ENCODE measurements at places on chromosomes 2 and 18.

DNA sequence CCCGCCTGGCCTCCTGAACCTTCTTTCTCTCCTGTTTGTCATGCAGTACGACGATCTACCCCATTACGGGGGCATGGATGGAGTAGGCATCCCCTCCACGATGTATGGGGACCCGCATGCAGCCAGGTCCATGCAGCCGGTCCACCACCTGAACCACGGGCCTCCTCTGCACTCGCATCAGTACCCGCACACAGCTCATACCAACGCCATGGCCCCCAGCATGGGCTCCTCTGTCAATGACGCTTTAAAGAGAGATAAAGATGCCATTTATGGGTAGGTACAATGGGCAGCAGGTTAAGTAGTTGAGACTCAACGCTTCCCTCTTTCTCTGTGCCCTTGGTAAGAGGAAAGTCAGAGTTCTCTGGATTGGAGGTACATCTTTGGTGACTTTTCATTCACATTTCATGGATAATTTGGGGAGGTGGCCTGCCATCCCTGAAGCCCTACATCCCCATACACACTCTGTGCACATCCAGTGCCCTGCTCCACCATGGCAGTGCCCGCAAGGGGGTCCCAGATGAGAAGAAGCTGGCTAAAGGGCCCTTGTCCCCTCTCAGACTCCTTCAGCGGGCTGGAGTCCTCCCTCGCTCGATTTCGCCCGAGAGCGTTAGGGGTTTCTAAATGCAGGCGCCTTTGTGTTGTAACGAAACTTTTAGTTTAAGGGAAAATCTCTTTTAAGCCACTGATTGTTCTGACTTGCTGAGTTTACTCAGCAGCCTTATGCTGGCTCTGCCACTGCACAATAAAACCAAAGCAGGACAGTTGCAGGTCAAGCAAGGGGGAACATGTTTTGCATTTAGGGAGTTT, 3.0 kb downstream of the MEIS1 start:
- no peak for DNase-seq

GRCh38 chr18:55013685-55014084, 54.4 kb upstream of the CCDC68 start:
- DNase-seq, result no peak

DNA sequence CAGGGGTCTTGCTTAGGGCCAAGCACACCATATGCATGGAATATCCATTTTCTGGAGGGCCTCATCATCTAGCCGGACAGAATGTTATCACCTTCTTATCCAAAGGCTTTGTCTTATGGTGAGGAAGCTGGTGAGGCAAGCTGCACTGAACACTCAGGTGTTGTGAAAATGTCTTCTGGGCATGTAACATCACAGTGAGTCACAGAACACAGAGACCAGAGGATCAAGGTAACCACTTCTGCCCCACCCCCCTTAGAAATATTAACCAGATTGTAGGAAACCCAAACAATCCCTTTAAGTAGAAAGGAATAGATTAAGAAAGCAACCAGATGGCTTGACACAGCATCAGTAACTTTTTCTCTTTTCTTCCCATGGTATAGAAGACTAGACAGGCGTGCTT, 51.1 kb downstream of the MYO5B start:
- DNase-seq, result no peak

GRCh38 chr2:144130551-144130950, 389.4 kb downstream of the ZEB2 start:
- DNase-seq, result no peak

- DNase-seq, result no peak
These were observed 658.6 kb upstream of the FANCL start for GRCh38 chr2:58899692-58900091.

- no peak for DNase-seq
These were observed 84.3 kb downstream of the NEB start for GRCh38 chr2:151649966-151650365.

- DNase-seq, result no peak
These were observed 9.7 kb downstream of the TMEM18 start for GRCh38 chr2:667332-667999.

GRCh38 chr2:213627835-213628460, 343.7 kb downstream of the SPAG16 start:
- DNase-seq, result no peak

DNA sequence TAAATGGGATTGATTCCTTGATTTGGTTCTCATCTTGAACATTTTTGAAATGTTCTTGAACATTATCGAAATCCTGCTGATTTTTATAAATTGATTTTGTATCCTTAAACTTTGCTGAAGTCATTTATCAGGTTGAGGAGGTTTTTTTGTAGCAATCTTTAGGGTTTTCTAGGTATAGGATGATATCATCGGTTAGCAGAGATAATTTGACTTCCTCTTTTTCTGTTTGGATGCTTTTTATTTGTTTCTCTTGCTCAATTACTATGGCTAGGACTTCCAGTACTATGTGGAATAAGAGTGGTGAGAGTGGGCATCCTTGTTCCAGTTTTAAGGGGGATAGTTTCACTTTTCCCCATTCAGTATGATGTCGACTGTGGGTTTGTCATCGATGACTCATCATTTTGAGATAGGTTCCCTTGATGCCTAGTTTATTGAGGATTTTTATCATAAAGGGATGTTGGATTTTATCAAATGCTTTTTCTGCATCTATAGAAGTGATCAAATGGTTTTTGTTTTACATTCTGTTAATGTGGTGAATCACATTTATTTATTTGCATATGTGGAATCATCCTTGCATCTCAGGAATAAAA, 201.5 kb upstream of the ZSWIM2 start:
- no peak for DNase-seq

GRCh38 chr2:98757904-98758421, 27.0 kb upstream of the MGAT4A start:
- no peak for DNase-seq

- DNase-seq, result no peak
These were observed 67.0 kb downstream of the EIF5B start for GRCh38 chr2:99404039-99404796.

DNA sequence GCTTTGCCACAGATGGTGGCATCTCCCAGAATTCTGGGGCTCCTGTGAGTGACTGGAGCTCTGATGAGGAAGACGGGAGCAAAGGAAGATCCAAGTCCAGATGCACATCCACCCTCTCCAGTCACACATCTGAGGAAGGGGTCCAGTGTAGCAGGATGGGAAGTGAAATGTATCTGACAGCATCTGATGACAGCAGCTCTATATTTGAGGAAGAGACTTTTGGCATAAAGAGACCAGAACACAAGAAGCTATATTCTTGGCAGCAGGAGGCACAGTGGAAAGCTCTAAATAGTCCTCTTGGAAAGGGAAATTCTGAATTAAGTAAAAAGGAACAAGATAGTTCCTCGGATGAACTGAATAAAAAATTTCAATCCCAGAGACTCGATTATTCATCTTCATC, 23.5 kb upstream of the C1GALT1C1L start:
- DNase-seq, result no peak

DNA sequence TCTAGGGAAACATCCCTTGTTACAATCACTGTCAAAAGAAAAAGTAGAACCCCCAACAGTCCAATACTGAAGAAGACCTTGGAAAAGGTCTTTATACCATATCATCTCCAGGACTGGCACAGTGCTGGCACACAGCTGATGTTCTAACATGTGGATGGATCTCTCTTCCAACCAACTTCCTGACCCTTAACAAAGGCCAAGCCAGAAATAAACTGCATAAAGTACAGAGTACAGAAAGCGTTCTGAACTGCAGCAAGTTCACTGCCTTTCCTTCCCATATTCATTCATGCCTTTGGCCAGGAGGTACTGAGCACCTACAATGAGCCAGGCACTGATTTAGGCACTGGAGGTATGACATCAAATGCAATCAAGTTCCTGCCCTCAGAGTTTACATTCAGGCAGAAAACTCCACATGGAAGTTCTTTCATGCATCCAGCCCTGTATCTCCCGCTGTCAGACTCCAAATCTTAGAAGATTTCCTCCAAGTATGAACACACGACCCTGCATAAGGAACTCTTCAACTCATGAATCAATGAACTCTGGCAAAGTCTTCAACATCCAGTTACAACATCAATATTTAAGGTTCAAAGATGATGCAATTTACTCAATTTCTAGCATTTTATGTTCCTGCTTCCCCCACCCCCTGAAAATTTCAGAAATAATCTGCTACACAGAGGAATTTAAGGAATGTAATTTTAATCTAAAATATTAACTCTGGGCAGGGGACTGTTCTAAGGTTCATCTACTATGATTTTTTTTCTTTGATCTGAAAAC, 33.8 kb downstream of the ACVR1 start:
- DNase-seq, result no peak

DNA sequence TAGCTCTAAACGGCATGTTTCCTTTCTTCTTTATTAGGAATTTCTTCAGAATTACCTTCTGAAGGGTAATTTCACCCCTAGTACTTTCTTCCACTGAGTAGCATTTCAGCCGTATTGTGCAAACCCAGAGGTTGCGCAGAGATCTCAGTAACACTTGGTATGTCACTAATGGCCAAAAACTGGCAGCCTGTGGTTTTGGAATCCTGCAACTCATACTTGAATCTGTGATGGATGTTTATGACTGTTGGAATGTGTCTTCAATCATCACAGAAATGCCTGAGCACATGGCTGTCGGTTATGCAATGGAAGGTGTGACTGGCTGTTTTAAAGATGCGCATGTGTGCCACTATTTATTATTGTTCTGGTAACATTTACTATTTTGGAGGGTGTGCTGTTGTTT, 100.0 kb downstream of the COLEC12 start:
- DNase-seq, result no peak

DNA sequence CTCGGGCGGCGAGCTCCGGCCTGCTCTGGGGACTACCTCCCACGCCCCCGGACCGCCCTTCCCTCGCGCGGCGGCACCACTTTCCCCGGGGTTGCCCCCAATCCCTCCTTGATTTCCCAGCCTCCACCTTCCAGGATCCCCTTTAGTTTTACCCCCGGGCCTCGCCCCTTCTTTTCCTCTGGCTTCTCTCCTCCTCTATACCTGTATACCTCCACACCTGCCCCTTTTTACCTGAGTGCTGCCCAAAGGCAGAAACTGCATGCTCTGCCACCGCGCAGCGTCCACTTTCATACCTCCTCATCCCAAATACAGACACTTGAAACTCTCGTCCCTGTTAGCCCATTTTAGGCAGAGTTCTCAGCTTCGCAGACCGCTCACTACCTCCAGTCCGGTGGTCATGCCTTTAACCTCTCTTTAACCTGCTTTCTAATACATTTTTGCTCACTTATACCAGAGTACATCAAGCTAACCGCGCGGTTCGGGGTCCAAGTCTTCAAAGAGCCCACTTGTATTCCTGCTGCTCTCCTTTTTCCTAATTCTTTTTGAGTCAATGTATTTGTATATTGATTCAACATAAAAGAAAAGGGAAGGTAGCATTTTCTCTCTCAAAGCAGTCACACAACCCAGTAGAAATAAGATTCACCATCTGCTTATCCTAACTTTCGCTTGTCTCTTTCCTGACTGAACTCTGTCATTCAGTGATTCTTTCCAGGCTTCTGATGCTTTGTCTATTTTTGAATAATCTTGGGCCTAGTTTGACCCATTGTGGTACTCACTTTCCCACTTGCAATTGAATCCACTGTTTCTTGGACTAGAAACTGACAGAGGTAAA, 901 bp downstream of the SPOPL start:
- DNase-seq, result peak; percentile 8

- no peak for DNase-seq
These were observed 1068.8 kb downstream of the LRP1B start for GRCh38 chr2:141062031-141062430.

DNA sequence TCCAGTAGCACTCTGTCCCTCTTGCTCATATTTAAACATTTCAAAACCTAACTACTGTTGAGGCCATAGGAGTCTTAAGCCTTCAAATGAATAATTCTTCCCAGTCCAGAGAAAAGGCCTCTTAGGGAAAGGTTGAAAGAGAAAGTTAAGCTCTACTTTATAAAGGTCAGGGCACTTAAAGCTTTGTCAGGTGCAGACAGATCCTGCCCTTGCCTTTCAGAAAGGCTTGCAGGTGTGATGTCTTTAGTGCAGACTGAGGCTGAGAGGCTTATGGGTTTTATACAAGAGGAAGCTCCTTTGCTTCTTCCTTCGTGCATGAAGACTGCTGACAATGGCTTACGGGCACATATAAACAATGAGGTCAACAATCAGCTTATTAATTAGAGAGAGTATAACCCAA, 105.0 kb upstream of the LINC00305 start:
- no peak for DNase-seq

GRCh38 chr2:17877811-17878280, 621 bp upstream of the KCNS3 start:
- peak; percentile 19 for DNase-seq

DNA sequence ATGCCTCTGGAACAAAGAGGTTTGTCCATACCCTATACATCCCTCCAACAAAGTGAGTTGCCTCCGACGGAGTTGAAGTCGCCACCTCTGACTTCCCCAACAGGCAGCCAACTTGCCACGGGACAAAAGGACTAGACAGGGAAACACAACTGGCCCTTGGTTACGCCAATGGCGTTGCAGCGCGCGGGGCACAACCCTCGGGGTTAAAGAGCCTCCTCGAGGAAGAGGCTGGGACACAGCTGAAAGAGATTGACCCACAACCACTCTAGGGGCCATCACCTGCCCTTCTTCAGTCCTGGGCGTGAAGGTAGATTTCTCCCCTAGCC, 545 bp downstream of the GTF3C2 start:
- DNase-seq, result peak; percentile 53

- no peak for DNase-seq
These were observed 1.8 kb upstream of the KCNE4 start for GRCh38 chr2:223050188-223050587.

GRCh38 chr2:67476809-67477790, 80.0 kb downstream of the ETAA1 start:
- no peak for DNase-seq

DNA sequence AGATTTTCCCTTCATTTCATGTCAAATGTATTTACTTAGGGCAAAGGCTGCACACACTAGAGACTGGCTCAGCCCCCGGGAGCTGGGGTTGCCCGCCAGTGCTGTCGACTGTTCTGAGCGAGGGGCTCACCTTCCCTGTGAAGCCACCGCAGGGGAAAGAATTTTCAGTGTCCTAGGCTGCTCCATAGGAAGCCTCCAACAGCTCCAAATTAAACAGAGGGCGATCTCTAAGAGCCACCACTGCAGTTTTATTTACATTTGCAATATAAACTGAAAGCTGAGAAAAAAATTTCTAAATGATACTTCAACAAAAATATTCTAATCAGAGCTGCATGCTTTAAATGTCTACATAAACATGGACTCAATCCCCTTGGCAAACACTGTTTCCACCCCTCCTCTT, 54.0 kb downstream of the UXS1 start:
- no peak for DNase-seq

DNA sequence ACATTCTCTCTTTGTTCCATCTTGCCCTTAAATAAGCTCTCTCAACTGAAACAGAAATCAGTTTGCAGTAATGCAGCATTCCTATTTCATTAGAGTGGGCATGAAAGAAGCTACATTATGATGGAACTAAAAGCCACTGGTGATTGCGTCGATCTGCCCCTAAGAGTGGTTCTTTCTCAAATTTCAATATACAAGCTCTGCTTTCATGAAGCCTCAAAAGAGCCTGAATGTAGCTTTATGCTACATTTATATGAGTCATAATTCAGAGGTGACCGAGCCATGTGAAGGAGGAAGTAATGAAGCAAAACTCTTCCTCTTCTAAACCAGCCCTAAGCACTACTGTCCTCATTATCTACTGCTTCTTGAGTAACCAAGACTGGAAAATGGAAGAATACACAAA, 64.8 kb upstream of the CYTIP start:
- no peak for DNase-seq
